ENCODE measurements at places on chromosomes 3 and 15.
A peak's percentile ranks its signal among the peaks of the same experiment; 100 is the strongest.

DNA sequence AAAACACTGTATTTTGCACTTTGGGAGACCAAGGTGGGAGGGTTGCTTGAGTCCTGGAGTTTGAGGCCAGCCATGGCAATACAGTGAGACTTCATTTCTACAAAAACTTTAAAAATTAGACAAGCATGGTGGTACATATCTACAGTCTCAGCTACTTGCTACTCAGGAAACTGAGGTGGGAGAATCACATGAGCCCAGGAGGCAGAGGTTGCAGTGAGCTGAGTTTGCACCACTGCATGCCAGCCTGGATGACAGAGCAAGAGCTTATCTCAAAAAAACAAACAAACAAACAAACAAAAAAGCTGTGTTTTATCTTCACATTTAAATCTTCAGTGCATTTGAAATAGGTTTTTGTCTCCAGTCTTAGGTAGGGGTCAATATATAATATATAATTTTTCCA lies 4.8 kb upstream of the SLC9C1 start:
- DNase-seq: no peak

GRCh38 chr3:172145031-172145686 lies 105.8 kb downstream of the FNDC3B start:
- DNase-seq: no peak

DNA sequence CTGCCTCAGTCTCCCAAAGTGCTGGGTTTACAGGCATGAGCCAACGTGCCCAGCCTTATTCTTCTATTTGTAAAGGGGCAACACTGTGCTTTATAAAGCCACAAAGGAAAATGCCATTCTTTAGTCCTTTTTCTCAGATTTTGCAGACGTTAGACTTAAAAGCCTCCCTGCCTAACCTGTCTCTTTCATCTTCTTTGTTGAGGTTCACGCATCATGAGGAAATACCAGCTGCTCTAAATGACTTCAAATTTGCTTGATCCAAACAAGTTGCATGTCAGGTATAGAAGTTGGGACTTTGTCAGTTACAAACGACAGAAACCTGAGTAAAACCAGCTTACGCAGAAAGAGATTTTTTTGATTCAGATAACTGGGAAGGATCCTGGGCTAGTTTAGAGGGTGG lies 51.1 kb upstream of the LRRFIP2 start:
- DNase-seq: no peak

DNA sequence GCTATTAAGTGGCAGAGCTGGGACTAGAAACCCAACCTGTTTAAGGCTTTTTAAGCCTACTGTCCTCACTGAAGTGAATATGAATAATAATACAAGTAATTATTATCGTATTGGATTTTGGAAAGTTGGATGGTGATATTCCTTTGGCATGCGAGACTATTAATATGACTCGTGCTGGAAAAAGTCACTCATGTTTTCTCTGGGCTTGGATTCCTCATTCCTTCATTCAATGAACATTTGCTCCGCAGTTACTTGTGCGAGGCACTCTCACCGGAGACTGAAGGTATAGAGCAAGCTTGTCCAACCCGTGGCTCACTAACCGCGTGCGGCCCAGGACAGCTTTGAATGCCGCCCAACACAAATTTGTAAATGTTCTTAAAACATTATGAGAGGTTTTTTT lies 694 bp downstream of the PLAAT1 start:
- no peak for DNase-seq

- DNase-seq: no peak
Measured at GRCh38 chr3:48855681-48856447, 8.2 kb upstream of the PRKAR2A start.

DNA sequence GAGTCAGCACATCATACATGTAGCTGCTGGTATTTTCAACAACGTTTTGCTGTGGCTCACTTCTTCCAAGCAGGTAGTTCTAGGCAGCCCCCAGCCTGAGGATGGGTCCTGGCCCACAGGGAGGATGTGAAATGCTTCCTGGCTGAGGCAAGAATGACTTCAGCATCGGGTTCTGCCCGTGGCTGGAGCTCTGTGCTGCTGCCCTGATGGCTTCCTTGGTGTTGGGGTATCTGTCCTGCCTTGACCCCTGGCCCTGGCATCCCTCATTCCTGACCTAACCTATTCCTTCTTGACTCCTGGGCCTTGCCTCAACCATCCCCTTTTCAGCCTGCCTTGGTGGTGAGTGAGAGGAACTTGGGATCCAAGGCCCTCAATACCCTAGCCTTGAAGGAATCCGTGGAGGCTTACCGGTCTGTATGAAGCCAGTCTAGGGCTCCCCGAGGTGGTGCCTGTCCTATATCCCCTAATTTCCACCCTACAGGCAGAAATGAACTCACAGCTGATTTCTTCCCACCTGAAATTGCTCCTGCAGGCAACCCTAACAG lies 300.6 kb downstream of the TLE3 start:
- DNase-seq: no peak

DNA sequence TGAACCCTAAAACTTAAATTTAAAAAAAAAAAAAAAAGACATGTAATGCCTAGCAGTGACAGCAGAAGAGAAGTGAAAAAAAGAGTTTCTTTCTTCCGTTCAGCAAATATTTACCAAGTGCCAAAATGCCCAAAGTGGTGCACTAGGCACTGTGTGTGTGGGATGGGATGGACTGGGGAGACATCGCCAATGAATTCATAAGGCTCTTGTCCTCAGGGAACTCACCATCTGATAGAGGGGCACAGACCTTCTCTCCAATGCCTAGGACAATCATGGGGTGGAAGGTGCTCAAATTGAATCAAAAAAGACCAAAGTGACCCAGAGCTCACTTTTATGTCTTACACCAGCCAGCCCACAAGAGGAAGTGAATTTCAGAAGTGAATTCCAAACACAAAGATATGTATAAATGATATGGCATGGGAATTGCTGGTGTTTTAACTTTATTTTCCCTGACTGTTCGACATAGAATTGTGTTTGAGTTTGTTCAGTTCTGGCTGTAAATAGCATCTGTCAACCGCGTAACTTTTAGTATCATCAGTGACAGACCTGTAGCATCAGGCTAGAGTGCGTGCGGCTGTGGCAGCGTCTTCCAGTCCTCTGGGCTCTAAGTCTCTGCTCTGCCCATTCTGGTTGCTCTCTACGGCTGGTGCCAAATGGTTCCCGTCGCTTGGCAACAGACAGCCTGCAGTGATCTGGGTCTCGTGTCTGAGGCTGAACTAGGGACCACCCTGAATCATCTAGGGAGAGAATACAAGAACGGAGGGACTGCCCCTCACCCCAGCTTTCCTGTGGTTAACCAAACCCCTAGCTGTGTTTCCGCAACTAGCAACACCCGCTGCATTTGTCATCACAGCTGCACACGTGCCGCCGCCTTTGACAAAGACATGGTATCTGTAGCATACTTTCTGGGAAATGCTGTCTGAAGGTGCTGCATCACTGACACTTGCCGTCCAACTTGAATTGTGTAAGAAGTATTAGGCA lies 154.0 kb upstream of the THBS1 start:
- peak; percentile 89 for DNase-seq

- DNase-seq: no peak
Measured at GRCh38 chr15:77516076-77516475, 95.4 kb downstream of the HMG20A start.

DNA sequence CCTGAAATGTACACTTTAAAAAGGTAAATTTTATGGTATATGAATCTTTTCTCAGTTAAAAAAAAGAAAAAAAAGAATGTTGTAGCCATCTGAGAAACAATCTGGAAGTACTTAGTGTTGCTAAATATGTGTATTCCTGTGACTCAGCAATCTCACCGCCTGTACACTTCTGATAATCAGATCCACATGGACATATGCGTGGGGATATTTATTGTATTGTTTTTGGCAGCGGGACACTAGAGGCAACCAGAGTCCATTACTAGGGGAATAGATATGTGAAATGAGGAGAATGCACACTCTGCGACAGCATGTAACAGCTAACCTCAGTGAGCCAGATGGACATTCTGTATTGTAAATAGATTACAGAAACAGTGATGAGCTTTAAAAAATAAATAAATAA lies 65.4 kb downstream of the AQP9 start:
- DNase-seq: peak; percentile 100

GRCh38 chr3:101632586-101632985 lies 44.3 kb downstream of the ZBTB11 start:
- no peak for DNase-seq

GRCh38 chr3:128629936-128630335 lies 20.7 kb downstream of the RPN1 start:
- no peak for DNase-seq

- DNase-seq: peak; percentile 90
Measured at GRCh38 chr3:17643691-17644090, 98.7 kb downstream of the TBC1D5 start.

DNA sequence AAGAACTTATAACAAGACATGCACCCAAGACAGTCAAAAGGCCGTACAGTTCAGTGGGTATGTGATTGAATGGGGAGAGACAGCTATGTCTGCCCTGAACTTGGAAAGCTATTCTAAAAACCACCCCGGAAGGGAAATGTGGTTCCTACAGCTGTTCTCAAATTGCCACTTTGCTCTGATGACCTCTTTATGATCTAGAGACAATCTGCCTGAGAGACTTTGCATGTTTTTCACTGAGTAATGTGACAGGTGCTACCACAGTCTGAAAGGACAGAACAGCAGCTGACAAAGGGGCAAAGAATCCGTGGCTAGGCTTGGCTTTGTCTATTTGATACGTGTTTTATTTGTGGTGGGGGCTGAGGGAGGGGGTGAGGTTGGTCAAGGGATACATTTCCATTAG lies 148.3 kb upstream of the NPHP3 start:
- no peak for DNase-seq

DNA sequence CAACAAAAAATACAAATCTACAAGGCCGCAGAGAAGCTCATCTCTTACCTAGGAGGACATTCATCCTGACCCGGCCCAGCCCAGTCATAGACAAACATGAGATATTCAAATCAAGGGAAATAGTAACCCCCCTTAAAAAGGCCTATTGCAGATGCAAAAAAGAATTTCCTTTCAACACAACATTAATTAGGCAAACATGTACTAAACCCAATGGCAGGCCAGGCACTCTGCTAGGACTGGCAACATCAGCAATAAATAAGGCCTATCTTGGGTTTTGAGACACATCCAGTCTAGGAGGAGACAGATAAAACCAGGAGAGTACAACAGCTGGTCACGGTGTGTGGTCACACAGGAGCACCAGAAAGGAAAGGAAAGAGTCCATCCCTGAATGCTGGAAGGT lies 61.4 kb downstream of the ADCY5 start:
- DNase-seq: no peak

- peak; percentile 86 for DNase-seq
Measured at GRCh38 chr3:111954228-111954990, 24.4 kb upstream of the ABHD10 start.

- DNase-seq: no peak
Measured at GRCh38 chr3:112395181-112395895, 62.4 kb downstream of the CD200 start.

DNA sequence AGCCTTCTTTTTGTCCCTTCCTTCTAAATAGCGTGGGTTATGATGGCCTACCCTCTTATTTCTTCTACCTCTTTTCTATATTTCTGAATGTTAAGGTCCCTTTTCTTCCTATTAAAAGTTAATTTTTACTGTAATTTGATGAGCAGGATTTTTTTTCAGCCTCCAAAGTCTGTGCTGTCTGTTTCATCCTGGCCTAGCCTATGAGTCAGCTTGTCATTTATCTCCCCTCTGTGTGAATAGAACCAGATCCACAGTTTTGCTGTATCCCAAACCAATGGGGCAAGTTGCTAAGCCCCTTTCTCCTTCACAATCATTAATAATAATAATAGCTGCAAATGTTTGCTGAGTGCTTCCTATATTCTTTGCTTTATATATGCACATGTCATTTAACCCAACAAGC lies 18.1 kb upstream of the C3orf38 start:
- DNase-seq: no peak

GRCh38 chr3:42891042-42891441 lies 14.9 kb upstream of the ZNF662 start:
- no peak for DNase-seq

DNA sequence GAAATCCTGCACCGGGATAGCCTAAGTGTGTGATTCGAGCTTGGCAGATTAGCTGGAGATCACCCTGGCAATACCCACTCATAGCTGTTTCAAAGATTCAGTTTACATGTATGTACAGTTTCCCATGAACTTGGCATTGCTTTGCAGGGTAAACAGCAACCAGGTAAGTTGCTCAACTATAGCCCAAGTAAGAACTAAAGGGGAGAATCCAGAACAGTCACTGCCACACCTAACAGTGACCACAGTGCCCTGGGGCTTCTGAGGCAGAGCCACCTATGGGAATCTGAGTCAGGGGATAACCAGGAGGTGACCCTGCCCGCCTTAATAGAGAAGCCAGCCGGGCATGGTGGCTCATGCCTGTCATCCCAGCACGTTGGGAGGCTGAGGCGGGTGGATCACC lies 15.9 kb downstream of the CDAN1 start:
- no peak for DNase-seq

DNA sequence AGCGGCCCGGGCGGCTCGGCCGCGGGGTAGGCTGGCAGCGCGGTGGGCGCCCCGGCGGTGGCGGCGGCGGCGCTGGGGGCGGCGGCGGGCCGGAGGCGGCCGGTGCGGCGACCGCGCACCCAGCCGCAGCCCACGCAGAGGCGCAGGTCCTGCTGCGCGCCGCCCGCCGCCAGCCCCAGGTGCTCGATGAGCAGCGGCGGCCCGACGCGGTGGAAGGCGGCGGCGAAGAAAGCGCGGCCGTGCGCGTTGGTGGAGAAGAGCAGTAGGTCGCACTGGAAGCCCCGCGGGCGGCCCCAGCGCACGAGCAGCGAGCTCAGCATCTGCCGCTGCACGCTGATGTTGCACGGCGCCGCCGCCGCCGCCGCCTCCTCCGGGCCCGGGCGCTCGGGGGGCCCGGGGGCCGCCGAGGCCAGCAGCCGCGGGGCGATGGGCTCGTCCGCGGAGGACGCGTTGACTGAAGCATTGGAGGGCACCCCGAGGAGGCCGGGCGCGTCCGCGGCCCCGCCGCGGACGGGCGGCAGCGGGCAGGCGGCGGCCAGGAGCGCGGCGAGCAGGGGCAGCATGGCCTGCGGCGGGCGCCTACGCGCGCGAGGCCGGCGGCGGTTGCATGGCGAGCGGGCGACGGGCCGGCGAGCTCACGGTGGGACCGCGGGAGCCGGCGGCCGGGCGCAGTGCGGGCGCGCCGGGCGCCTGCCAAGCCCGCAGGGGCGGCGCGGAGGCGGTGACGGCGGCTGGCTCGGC lies 452 bp downstream of the TMEM158 start:
- DNase-seq: no peak

DNA sequence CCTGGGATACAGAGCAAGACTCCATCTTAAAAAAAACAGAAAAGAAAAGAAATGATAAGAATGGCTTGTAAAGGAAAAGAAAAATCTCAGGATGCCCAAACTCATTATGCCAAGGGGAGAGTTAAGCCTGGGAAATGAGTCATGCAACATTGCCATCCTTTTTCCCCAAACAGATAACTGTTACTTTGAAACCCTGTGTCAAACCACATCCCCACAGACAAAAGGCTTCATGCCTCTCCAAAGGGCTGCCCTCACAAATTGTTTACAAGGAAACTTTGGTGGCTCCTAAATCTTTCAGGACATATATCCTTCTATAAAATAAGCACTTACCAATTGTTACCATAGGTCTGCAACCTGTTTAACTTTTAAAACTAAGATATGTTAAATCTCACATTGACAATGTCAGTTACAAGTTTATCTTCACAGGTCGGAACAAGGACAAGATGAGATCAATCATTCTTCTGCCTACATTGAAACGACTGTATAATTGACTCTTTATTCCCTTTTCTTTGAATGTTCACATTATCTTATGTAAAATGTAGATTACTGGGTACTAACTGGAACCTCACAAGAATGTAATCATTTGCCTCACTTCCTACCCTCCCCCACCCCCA lies 18.6 kb upstream of the SENP7 start:
- DNase-seq: no peak

All from fibroblast of skin of left quadriceps (primary cell).